Caco-2 (cell line): ENCODE measurements at places on chromosomes 16 and 17. TPM values are rescaled to one million over a fixed set of nuclear protein-coding genes. Genes with fewer than 3 reads are reported as not detected.

GRCh38 chr17:17856386-17856785 is 19.6 kb upstream of the SREBF1 start:
- DNase-seq, result no peak
- H3K4me1 ChIP-seq, result peaks cover 11% of the 10 kb centered on the region; the same call in 1 of the 2 replicates
- H3K36me3 ChIP-seq, result no peaks in the 10 kb centered on the region
- no peak overlapping the region for H3K4me3 ChIP-seq

GRCh38 chr17:5069724-5070123 is 8.5 kb upstream of the ZFP3 start:
- no peaks in the 10 kb centered on the region for H3K27me3 ChIP-seq
- no peak overlapping the region for H3K4me3 ChIP-seq
- H3K4me1 ChIP-seq, result peaks cover 5% of the 10 kb centered on the region; the same call in 1 of the 2 replicates
- H3K27ac ChIP-seq, result no peak overlapping the region

GRCh38 chr17:29376667-29377270 is 13.4 kb upstream of the TAOK1 start:
- DNase-seq, result no peak
- no peaks in the 10 kb centered on the region for H3K27me3 ChIP-seq
- no peak overlapping the region for H3K27ac ChIP-seq
- H3K36me3 ChIP-seq, result no peaks in the 10 kb centered on the region
- no peak overlapping the region for H3K4me3 ChIP-seq
- no peaks in the 10 kb centered on the region; the same call in 1 of the 2 replicates for H3K4me1 ChIP-seq

DNA sequence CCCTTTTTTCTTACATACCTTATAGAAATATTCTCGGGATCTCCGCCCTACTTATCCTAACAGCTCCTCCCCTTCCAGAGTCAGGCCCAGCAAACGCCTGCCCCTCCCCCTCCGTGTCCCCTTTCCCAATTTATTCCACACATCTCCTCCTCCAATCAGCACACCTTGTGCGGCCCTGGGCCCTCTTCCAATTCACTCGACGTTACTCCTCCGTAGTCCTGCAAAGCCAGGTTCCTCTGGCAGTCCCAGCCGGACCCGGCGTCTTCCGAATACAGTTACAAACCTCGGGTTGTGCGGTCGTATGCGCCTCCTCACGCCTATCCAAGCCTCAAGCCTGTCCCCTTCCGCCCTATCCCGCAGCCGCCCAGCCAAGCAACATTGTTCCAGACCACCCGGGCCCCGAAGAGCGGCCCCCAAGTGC is 677 bp downstream of the CBX1 start:
- H3K36me3 ChIP-seq, result no peaks in the 10 kb centered on the region
- DNase-seq, result peak; percentile 91
- H3K27ac ChIP-seq, result peak overlapping the region; percentile 79
- H3K4me3 ChIP-seq, result peak overlapping the region; percentile 83
- H3K27me3 ChIP-seq, result no peaks in the 10 kb centered on the region
- peaks cover 8% of the 10 kb centered on the region for H3K4me1 ChIP-seq

DNA sequence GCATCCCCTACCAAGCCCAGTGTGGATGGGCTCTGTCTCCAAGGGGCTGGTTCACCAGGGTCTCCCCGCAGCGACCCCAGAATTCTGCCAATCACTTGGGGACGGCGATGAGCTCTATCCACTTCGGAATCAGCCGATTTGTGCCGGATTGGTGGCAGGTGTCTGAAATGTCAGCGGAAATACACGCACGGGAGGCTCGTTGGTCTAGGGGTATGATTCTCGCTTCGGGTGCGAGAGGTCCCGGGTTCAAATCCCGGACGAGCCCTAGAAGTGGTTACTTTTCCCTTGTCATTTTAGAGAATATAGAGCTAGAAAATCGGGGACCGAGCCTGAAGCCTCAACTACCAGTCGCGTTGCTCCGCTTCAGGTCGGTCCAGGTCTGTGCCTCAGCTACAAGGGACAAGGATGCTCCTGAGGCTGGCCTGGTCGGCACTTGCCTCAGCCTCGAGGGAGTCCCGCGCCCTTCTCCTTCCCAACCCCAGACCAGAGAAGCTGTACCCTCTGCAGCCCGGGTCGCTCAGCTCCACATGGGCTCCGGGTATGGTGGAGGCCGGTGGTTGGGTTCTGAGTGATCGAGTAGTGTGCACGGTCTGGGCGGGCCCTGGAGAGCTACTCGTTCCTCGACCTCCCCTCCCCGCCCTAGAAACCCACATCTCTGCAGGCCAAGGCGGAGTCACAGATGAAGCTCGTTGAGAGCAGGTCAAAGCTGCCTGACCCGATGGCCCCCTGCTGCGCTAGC is 16.0 kb upstream of the OR1F1 start:
- no peaks in the 10 kb centered on the region for H3K36me3 ChIP-seq
- H3K4me1 ChIP-seq, result no peaks in the 10 kb centered on the region
- no peak overlapping the region for H3K4me3 ChIP-seq

TAC4 gene
- 10.8 and 17.1 TPM in 2 replicates for total RNA-seq

DNA sequence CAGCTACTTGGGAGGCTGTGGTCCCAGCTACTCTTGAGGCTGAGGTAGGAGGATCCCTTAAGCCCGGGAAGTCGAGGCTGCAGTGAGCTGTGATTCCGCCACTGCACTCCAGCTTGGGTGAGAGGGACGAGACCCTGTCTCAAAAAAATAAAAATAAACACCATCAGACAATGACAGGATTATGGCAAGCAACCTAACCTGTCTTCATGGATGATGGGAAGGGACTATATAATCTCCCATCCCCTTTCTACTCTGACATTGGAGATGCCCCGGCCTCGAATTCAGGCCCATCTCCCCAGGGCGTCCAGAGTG is 893 bp downstream of the TRIM25 start:
- H3K4me3 ChIP-seq, result peak overlapping the region; percentile 90
- no peak for DNase-seq
- H3K4me1 ChIP-seq, result peaks cover 28% of the 10 kb centered on the region
- no peaks in the 10 kb centered on the region for H3K27me3 ChIP-seq
- no peaks in the 10 kb centered on the region; the same call in 1 of the 2 replicates for H3K36me3 ChIP-seq

DNA sequence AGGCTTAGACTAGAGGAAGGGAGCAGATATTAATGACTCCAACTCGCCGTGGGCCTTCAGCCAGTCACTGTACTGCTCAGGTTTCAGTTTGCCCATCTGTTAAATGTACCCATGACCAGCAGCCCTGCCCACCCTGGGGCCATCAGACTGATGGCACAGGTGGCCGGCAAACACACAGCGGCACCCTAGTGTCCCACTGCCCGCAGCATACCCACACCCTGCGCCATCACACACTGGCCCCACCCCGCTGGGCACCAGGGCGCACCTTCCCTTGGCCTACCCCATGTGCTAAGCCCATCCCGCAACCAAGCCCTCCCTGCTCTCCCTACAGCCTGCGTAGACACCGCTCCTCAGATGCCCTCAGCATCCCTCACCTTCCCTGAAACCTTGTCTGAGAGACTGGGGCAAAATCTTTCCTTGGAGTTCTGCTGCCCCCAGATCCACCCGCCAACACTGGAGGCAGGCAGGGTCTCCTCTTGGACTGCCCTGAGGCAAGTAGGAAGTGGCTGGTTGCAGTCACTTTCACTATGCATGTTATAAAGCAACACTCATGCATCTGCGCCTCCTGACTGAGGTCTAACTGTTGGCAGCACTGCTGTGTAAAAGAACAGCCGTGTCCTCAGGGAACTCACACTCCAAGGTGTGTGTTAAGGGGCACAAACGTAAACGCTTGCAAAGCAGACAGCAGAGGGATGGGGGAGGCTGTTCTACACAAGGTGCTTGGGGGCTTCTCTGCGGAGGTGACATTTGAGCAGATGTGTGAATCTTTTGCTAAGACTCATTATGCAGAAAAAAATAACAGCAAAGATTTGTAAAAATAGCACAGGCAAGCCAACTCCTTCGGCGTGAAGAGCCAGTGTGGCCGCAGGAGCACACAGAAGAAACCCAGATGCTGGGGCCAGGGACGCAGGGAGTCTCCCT is 6.7 kb upstream of the BCAR1 start:
- H3K27ac ChIP-seq, result peak overlapping the region; percentile 54
- peaks cover 32% of the 10 kb centered on the region for H3K4me1 ChIP-seq
- no peak overlapping the region for H3K4me3 ChIP-seq
- no peaks in the 10 kb centered on the region for H3K27me3 ChIP-seq
- H3K36me3 ChIP-seq, result peaks cover 2% of the 10 kb centered on the region; the same call in 1 of the 2 replicates
